ENCODE measurements at places on chromosomes 2 and 18.

DNA sequence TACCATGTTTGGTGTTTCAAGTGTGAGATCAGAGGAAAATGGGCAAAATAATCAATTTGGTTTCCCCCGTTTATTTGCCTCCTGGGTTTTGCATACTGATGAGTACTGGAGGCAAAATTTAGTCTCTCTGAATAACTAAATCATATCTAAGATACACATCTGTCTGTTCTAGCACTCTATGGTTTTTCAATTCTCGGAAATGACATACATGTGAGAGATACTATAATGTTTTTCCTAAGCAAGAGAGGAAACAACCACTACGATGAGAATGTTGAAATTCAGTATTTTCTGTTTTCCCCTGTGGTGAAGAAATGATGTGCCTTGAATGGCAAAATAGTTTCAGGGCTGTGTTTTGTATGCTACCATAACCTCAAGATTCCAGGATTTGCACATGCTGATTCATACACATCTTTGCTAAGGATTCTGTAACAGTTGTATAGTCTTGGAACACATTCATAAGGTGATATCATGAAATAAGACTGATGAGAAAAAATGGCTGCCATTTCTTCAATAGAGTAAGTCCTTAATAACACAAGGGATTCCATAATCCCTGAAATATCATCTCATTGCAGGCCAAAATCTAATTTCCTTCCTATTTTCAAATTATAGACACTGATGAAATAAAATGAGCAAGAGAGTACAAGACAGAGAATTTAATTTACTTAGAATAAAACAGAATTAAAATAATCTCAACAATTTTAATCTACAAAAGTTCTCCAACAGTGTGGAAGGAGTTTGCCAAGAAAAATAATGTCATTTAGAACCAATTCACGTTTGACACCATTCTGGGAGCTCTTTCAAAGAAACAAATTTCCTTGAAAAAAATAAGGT is 316.6 kb downstream of the FIGN start:
- no peak for DNase-seq

DNA sequence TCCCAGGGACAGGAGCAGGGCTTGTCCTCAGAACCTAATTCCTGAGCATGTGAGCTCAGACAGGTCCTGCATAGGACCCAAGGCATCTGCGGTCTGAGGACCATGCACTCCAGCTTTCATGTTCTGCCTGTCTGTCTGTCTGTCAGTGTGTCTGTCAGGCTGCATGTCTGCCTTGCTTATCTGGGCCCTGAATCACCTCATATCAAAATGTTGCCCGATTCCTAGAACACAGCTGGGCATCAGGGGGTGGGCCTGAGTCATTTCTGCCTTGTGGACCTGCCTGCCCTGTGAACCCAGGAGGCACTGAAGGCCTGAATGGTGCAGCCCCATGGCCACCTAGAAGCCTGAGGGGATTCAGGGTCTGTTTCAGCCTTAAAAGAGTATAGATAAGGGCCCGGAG is 22.1 kb downstream of the INHBB start:
- DNase-seq: no peak

DNA sequence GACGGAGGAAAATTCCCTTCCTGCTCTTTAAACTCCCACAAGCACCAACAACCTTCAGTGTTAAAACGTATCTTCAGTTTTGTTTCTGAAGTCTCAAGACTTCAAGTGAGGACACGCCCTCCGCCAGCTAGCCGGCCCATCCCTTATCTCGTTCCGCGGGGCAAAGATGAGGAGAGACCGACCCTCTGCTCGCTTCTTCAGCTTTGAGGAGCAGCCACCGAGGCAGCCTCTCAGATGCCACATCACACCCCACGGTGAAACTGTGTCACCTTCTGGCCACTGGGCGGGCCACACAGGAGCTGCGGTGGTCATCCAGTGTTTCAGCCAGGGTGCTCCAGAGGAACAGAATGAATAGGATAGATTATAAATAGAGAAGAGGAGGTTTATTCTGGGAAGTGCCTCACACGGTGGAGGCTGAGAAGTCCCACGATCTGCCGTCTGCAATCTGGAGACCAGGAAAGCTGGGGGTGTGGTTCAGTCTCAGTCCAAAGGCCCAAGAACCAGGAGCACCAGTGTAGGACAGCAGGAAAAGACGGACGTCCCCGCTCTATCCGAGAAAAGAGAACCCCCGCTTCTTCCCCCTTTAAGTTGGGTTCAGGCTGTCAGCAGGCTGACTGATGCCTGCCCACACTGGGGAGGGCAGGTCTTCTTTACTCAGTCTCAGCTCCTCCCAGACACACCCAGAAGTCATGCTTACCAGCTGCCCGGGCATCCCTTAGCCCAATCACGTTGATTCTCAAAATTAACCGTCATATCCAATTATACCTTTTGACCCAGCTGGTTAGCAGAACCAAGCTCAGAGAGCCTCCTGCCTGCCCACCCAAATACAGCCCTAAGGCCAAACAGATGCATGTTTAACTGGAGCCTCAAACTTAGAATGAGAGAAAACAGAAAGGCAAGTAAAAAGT is 399.7 kb upstream of the ID2 start:
- DNase-seq: no peak

DNA sequence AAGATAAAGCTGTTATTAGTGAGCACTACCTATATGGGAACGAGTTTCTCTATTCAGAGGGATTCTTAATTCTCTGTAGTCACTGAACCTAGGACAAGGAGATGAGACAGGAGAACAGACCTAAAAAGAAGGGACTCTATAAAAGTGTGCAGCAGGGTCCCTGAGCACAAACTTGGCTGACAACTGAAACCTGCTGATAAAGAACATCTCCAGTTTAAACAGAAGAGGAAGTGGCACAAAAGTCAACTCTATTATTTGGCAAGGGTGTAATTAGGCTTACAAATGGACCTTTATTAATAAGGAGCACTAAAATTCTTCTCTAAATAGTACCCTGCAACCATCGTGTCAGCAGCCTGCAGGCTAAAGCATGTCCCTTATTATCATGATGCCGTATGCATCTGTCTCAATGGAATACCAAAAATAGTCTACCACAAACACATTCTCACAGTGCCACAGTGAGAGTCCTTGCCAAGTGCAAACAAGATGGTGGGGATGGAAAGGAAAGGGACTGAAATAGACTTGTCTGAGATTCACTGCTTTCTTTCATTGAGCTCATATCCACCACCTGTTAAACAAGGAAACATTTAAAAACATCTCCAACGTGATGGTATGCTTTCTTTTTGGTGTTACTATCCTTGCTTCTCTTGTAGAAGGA is 260.2 kb downstream of the INSIG2 start:
- no peak for DNase-seq

DNA sequence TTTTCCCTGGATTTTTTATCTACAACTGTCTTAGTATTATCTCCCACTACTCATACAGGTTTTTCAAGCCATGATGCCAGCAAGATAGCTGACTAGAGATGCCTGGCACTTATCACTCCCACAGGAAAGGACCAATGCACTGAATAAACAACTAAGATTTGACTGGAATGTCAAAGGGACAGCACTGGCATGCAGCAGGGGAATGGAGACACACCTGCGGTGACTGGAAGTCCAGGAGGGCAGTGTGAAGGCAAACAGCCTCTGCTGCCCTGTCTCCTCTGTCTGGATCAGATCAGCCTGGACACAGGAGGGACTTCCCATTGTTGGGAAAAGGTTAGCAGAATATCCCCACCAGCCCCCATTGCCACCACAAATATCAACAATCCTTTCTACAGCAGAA is 85.1 kb downstream of the TMEM237 start:
- DNase-seq: no peak

DNA sequence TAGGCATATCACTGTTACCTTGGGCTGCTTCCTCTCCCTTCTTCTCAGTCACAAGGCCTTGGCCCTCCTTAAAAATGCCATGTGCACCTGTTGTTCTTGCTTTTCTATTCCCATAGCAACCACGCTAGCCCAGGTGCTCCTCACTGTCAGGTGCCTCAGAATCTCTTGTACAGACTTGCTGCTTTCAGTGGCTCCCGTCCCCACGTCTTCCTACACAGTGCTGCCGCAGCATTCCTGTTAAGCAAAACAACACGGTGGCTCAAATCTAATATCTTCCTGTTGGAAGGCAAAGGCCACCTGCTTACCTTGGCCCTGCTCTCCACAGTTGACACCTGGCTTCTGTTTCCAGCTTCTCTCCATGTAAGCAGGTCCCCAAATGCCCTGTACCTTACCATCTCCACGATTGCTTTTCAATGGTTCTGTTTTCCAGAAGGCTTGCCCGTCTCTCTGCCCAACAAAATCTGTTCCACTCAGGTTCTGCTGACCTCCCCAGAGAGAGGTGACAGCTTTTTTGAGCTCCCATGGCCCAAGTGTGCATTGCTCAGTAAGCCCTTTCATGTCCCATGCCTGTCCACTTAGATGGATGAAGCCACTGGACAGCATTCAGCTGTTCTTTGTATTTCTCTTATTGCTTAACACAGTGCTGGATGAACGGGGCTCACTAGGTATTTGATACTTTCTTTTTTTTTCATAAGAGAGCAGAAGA is 240.4 kb downstream of the PRKCE start:
- no peak for DNase-seq

DNA sequence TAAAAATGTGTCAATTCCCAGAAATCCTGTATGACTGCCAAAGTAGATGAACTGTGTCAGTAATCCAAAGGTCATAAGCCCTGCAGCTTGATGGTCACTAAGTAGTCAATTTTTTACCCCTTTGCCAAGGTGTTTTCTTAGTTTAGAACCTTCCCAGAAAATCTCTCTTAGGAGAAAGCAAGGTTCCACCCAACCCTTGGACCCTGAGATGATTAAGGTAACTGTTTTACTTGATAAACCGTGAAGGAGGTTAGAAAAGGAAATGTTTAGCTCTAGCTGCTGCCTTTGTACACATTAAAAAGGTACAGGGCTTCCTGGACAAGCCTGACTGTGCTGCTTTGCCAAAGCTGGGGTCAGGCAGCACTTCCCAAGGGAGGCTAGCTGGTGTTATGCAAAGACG is 24.4 kb upstream of the LRP2 start:
- no peak for DNase-seq

GRCh38 chr2:166439078-166439477 is 55.0 kb downstream of the SCN7A start:
- no peak for DNase-seq

- no peak for DNase-seq
Observed at GRCh38 chr2:188713961-188714360, 260.2 kb upstream of the COL3A1 start.

DNA sequence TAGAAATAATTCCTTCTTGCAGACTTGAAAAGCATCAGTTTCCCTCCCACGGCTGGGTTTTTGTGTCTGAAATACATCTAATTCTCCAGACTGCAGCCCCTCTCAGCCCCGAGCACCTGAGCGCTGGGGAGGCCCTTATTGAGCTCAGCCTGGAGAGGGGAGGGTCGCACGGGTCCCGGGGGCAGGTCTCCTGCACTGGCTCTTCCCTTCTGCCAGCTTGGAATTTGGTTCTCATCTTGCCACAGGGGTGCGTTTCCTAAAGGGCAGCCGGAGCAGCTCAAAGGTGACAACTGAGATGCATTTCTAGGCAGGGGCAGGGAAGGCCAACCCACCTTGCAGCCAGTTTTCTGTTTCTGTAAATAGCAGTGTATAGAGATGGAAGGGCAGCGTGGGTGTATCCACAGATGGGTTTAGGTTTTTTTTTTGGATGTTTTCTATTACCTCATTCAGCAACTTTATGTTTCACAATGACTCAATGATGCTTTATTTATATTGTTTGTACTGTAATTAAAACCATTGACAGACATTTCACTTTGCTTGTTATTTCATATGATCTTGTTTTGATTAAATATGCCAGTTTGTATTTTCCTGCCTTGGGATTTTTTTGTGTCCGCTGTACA is 37.0 kb downstream of the GBX2 start:
- no peak for DNase-seq

DNA sequence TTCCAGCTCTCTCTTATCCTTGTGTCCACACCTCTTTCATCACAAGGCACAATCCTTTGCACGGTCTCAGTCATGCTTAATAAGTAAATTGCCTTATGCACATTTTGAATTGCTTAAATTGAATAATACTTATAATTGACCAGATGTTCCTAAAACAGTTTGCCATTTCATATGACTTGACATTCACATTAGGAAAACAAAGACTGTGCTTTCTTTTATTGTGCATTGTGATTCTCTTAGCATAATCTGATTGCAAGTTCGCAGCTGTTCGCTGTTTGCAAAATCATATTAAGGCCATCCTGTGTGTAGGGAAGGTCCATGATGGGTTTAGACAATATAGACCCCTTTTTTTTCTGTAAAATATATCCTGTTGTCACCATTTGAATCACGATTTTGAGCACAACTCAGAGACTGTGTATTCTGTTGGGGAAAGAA is 75.6 kb downstream of the RNF144A start:
- no peak for DNase-seq

GRCh38 chr2:74464406-74464805 is 776 bp downstream of the MOGS start:
- DNase-seq: no peak

DNA sequence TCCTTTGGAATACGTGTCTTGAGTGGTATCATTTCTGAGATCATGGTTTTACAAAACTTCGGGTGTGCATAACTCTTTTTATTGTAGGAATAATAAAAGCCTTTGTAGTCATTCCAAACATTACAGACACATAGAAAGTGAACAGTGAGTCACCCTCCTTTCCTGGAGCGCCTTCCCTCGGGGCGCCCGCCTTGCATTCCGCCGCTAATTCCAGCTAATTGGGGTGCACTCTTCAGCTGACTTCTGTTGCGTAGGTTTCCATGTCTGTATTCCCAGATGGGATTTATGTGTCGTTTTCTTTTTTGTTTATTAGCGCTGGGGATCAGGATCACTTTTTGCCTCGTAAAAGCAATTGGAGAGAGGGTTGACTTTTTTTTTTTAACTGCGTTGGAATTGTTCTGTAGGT is 18.7 kb downstream of the SH3BP4 start:
- DNase-seq: no peak

DNA sequence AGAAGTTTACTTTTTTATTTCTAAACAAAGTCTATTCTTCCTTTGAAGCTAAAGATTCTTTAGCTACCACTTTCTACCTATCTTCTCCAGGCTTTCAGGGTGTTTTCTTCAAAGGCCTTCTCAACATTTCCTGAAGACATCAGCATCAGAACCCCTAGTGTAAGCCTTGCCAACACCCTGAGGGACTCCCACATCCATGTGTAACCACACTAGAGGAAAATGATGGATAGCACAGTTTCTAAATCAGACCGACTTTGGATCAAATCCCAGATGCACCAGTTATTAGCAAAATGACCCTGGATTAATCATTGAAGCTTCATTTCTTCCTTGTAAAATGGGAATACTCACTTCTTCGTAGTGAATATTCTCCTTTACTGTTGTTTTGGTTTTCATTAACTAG is 4.7 kb upstream of the TTN start:
- no peak for DNase-seq
